ENCODE measurements at places on chromosomes 12 and 14.

DNA sequence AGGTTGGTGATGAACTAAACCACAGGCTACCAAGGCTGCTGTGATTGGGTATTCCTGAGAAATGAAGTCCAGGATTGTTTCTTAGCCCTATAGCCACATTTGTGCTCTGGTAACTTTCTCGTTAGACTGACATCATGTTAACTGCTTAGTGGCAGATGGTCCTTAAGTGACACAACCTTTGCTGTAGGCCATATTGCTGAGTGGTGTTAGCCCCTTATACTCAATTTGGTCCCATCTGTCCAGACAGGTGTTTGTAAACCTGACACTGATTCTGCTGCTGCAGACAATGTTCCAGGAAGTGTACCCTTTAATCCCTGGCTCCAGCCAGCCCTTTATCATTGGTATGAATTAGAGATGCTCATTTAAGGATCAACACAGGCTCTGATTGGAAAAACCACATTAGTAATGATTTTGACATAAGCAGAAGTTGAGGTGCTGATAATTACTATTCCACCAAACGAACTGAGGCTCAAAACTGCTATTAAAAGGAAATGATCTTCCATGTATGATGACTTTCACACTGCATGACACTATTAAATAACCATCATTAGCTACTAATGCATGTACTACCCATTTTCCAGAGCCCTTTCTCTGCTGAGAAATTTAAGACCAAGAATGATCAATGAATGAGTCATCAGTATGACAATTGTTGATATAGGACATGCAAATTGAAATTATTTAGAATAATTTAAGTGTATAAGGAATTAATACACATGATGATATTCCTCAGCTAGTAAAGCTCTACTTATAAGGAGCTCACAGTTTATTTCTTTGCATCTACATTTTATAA lies 3.6 kb upstream of the SSTR1 start:
- DNase-seq: no peak

DNA sequence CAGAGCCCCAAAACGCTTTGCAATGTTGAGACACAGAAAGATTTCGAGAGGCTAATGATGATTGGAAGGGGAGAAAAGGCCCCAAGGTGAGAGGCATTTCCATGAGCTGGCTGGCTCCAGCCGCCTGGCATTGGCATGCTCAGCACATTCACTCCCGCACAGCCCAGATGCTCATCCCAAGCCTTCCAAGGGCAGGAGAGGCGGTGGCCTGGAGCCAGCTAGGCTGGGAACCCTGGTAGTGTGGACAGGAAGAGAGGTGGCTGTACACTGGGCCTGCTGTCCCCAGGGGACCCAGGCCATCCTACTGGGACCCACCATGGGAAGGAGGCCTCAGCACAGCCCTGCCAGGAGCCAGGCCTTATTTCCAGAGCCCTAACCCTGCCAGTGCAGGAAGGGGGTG lies 72.2 kb downstream of the SPTB start:
- no peak for DNase-seq

DNA sequence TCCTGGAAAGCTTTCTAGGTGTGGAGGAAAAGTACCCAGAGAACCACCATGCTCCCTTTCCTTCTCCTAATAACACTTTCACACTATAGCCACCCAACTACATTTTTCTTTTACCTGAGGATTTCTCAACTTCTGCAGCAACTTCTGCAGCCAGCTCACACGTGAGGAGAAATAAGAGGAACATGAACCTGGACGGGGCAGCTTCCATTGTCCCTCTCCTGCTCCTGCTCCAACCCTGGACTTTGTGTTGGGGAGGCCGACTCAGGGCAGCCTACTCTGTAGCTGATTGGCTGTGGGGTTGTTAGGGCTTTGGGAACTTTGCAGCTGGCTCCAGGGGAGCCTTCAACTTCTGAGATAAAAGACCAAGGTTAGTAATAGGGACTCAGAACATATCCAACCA lies at the start of gene ERP27:
Gene ERP27, minus strand, starts transcription at position 237 of the 400 bp plus-strand sequence. Its CDS starts 29 bp downstream, at position 208.
- DNase-seq: no peak

DNA sequence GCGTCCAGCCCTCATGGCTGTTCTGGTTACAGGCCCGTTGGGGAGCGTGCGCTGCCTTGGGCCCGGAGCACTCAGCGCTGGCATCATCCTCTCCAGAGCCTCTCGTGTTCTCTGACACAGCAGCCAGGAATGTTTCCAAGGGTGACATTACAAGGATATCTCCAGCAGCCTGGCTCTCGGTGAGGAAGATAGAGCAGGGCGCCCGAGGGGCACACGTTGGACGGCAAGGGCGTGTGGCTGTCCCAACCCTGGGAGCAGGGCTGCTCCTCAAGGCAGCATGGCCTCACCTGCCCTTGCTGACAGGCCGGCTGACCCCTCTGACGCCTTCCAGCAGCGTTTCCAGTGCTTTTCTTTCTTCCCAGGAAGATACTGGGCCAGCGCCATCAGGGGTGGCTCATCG lies 14.4 kb downstream of the LRCOL1 start:
- DNase-seq: no peak

DNA sequence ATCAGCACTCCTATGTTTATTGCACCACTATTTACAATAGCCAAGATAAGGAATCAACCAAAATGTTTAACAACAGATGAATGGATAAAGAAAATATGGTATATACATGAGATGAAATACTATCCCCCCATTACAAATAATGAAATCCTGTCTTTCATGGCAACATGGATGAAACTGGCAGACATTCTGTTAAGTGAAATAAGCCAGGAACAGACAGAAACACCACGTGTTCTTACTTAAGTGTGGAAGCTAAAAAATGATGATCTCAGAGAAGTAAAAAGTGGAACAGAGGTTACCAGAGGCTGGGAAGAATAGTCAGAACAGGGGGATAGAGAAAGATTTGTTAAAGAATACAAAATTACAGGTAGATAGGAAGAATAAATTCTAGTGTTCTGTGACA lies 113.7 kb upstream of the MDM1 start:
- no peak for DNase-seq

GRCh38 chr12:15404485-15404884 lies 82.2 kb downstream of the PTPRO start:
- DNase-seq: no peak

DNA sequence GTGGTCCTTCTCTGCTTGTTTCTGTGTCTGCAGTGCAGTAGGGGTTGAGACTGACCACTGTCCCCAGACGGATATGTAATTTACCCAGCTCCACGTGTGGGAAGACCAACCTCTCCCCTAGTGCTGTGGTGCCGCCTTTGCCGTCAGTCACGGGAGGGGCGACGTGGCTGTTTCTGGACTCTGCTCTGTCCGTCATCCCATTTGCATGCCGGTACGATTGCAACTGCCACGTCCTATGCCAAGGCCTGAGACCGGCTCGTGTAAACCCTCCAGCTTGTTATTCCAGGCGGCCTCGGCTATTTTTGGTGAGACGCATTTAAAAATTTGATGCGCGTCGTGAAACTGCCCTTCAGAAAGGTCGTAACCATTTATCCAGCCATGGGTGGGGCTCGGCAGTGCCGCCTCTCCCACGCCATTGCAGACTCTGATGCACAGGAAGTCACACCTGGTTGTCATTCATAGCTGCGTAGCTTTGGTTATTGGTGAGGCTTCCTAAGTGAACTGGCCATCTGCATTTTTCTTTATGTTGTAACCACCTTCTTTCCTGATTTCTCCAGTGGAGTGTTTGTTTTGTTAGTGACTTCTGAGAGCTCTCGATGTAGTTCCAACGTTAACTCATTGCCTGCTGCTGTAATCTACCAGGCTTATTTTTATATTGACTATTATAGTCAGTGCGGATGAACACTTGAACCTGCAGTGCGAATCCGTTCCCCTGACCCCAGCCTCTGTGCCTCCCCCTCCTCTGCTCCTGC lies 75.1 kb downstream of the ADGRD1 start:
- DNase-seq: no peak

DNA sequence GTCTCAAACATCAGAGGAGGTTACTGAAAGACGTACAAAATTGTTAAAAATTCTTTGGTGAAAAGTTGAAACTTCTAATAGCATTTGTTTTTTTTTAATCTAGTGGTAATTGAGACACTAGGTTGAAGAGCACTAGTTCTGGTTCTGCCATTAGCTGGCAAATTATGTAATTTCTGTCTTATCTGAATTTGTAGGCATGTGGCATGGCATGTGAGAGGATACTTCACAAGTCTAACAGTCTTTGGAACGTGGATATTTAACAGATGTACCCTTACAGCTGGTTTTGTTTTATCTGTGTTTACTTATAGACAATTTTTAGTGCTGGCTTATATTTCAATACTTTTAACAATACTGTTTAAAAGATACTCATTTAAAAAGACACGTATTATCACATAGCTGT lies 6.0 kb downstream of the SNAPC1 start:
- no peak for DNase-seq

GRCh38 chr12:33156042-33156441 lies 259.5 kb upstream of the PKP2 start:
- no peak for DNase-seq

GRCh38 chr12:32450768-32451167 lies 51.4 kb downstream of the FGD4 start:
- DNase-seq: no peak

DNA sequence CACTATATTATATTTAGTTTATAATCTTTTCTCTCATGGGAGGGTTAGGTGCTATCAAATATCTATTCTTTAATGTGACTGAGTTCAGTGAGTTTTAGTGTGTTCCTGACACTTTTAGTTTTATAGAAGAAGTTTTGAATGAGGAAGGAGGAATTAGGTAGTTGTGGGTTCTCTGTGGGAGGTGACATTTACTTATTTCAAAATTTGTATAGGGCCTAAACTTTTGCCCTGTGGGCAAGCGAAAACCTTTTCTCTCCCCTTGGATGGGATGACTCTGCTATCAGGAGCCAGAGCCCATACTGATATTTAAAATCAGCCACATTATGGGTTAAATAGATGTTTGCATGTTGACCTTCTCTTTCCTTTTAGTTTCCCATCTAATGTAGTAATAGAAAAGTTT lies 43.6 kb downstream of the SPATS2 start:
- DNase-seq: no peak

- peak; percentile 27 for DNase-seq
These were observed 55.5 kb downstream of the CALM1 start for GRCh38 chr14:90452366-90452765.

GRCh38 chr14:76664790-76665189 lies 96.5 kb upstream of the VASH1 start:
- DNase-seq: no peak

- DNase-seq: no peak
These were observed 1.1 kb upstream of the SPATS2 start for GRCh38 chr12:49366096-49366651.

- DNase-seq: no peak
These were observed 33.6 kb downstream of the KCNA1 start for GRCh38 chr12:4943067-4943937.

GRCh38 chr12:49086116-49086515 lies 8.5 kb downstream of the DHH start:
- no peak for DNase-seq

DNA sequence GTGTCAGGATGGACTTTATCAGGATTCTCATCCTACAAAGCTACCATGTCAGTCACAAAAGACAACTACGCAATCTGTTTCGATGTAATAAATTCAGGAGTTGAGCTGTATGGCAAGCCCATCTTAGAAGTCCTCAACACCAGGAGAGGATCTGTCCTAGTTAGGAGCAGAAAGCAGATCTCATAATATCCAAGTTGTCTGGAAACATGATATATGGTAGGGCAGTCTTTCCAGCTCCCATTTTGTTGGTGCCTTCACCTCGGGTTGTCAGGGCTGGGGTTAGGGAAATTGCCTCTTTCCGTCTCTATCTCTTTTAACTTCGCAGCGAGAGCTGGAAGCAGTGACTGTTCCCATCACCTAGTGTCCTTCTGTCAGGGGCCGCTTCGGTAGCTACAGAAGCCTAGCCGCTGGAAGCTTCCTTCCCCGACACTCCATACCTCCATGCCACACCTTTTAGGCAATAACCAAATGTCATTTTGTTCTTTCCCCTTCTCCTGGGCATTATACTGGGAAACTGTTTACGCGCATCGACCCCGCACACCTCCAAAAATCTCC lies 1.4 kb downstream of the NIN start:
- no peak for DNase-seq

DNA sequence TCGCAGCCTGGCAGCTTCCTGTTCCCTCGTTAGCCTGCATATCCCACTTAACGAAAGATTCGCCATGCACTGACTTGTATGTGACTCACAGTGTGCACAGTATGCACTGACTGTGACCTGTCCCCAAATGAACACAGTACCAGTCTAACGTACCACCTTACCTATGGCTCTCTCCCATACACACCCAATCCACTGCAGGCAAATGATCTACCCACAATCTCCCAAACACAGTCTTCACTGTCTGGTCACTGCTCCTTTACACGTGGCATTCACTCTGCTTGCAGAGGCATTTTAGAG lies 163.5 kb upstream of the EEA1 start:
- no peak for DNase-seq

DNA sequence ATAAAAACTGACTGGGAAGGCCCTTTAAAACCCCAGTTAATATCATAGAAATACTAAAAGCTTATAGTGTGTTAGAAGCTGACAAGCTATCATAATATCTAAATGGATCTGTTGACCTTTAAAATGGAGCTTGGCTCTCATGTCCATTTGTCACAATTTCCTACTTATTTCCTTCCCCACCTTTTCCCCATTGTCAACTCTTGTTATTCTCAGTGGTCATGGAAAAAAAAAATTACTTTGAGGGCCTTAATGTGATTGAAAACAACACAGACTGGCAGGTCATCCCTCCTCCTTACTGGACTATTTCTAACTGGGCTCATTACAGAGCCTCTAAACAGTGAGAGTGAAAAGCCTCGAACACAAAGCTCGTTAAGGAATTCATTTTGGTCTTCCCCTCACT lies 13.7 kb upstream of the WNK1 start:
- no peak for DNase-seq

- DNase-seq: no peak
These were observed 312.2 kb upstream of the ATP2B1 start for GRCh38 chr12:90020881-90021280.

GRCh38 chr12:65147312-65147905 lies 22.0 kb upstream of the LEMD3 start:
- DNase-seq: no peak

GRCh38 chr12:113437729-113438100 lies 15.5 kb downstream of the SDSL start:
- no peak for DNase-seq

- no peak for DNase-seq
These were observed 63.8 kb downstream of the FAR2 start for GRCh38 chr12:29212682-29213403.

DNA sequence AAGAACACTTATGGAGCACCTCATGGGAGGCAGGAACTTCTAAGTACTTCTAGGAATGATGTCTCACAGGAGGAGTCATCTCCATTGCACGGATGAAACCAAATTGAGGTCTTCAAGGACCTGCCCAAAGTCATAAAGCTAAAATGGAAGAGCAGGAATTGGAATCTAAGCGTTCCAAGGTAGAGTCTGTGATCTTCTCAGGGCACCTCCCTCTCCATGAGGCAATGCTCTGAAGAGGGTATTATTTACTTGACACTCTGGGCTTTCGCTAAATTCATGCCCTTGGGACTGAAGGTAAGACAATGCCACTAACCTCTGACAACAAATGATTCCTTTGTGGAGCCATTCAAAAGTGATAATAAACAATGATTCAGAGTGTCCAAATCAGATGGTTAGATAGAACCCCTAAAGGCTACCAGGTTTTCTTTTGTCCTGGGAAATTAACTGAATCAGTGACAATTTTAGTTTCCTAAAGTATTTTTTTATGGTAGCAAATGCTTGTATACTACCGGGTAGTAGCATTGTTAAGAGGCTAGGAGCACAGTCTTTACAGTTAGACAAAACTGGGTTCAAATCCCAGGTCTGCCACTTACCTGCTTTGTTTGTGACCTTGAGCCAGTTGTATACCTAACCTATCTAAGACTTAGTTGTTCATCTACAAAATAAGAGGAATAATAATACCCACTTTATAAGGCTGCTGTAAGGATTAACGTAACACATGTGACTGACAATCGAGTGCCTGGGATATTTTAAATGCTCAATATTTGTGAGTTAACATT lies 12.3 kb downstream of the HMGA2 start:
- DNase-seq: no peak

All from activated CD4-positive, alpha-beta memory T cell treated with anti-CD3 and anti-CD28 coated beads for 36 hours (primary cell).